ENCODE measurements at places on chromosomes 4 and X.

- H3K27ac ChIP-seq: no peak overlapping the region
- H3K4me3 ChIP-seq: no peak overlapping the region
- no peaks in the 10 kb centered on the region for H3K4me1 ChIP-seq
- H3K36me3 ChIP-seq: no peaks in the 10 kb centered on the region
- no peaks in the 10 kb centered on the region for H3K27me3 ChIP-seq
Measured at GRCh38 chrX:7065473-7065872, 82.0 kb upstream of the STS start.

DNA sequence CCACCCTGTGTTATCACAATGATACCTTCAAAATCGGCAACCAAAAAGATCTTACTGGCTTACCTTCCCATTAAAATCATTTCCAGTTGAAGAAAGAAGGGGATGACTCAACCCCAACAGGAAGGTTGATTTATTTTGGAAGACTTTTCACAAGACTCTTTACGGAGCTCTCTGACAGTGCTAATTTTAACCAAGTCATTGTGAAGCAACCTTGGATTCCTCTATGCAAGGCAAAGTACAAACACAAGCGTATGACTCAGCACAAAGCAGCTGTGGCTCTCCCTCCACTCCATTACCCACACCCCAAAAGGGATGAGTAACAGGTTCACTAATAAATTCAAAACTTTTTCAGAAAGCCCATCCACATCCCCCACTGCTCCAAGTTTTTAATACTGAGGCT, 213.8 kb upstream of the FGF13 start:
- no peaks in the 10 kb centered on the region for H3K27me3 ChIP-seq
- peak overlapping the region; percentile 32 for H3K27ac ChIP-seq
- peak; percentile 66 for DNase-seq
- no peaks in the 10 kb centered on the region for H3K36me3 ChIP-seq
- H3K4me3 ChIP-seq: no peak overlapping the region

DNA sequence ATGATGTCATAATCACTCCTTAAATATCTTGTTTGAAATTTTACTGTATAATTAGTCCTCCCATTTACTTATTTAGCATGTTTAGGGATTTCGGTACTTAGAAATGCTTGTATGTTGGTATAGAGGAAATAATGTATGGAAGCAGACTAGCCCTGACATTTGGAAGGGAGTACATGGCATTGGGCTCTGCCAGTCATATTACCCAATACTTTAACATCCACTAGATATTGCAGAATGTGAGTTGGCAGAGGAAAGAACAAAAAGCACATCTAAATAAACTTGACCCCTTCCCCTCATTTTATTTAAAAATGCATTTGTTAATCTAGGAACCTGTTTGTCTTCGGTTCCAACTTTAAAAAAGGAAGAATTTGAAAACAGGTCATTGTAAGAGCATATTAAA, 77.8 kb downstream of the RS1 start:
- no peaks in the 10 kb centered on the region for H3K36me3 ChIP-seq
- H3K27me3 ChIP-seq: peaks cover 12% of the 10 kb centered on the region
- H3K4me3 ChIP-seq: no peak overlapping the region

DNA sequence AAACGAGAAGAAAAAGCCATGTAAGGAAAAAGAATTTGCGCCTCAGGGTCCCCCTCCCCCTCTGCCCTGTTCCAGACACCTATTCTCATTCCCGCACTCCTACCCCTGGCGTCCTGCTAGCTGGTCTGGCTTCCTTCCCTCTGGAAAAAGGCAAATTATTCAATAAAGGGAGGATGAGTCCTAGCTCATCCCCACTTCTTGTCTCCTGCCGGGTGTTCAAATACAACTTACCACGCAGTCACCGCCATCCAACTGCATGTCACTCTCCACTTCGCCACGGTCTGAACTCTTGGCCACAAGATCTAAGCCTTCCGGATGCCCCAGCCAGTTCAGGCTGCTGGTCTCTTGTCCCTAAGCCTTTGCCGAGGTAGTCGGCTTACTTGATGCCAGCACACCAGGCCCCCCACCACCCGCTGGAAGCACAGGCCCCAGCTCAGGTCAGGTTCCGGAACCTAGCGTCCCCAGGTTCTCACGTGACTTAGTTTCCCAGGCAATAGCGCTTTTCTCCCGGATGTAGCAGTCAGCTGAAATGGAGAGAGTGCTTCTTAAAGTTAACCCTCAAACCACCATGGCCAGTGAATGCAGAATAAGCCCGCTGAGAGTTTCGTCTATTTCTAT, 209.6 kb upstream of the SPIN4 start:
- no peaks in the 10 kb centered on the region for H3K36me3 ChIP-seq
- H3K4me1 ChIP-seq: no peaks in the 10 kb centered on the region
- H3K4me3 ChIP-seq: peak overlapping the region; percentile 46

GRCh38 chr4:133149932-133150471, 908 bp downstream of the PCDH10 start:
- H3K36me3 ChIP-seq: no peaks in the 10 kb centered on the region
- no peak for DNase-seq
- H3K27me3 ChIP-seq: no peaks in the 10 kb centered on the region
- H3K4me3 ChIP-seq: peak overlapping the region; percentile 63
- H3K4me1 ChIP-seq: no peaks in the 10 kb centered on the region

DNA sequence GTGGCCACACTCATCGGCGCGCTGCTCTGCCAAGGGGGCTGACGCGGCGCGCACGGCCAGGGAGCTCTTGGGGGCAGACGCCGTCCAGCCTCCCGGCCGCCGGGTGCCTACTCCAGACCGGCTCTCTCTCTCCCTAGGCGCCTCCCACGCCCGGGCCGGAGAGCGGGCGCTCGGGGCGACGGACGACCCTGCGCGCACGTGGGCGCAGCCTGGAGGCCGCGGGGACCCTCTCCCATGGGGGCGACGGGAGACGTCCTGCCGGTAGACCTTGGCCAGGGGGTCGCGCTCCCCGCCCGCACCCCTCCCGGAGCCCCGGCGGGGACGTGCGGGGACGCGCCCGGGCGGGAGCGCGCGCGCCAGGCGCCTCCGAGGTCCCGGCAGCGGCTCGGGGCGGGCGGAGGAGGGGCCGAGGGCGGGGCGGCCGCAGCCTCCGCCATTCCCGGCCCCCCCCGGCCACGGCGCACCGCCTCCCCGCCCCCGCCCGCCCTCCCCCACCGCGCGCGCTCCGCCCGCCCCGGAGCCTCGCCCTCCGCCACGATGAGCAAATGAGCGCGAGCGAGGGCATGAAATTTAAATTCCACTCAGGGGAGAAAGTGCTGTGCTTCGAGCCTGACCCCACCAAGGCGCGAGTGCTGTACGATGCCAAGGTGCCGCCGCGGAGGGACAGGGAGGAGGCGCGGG, at the start of gene MSL3:
Gene MSL3 (plus strand): TSS at position 519 of the 681 bp plus-strand sequence. CDS start 27 bp downstream, at position 546.
- peak within 1 kb of the TSS; percentile 52 for H3K27ac ChIP-seq
- peak; percentile 50 for DNase-seq
- H3K4me1 ChIP-seq: no peaks in the 10 kb centered on the region
- H3K4me3 ChIP-seq: peak within 1 kb of the TSS; percentile 66
- peaks cover 47% of the 10 kb centered on the region for H3K27me3 ChIP-seq

GRCh38 chrX:153780678-153781427, at the start of gene SRPK3:
Gene SRPK3, plus strand, starts transcription at chrX:153781041. Its CDS starts 46 bp downstream, at chrX:153781087.
- H3K27ac ChIP-seq: no peak within 1 kb of the TSS
- DNase-seq: no peak
- H3K4me3 ChIP-seq: no peak within 1 kb of the TSS

GRCh38 chr4:138190452-138190858, 51.7 kb downstream of the SLC7A11 start:
- H3K27ac ChIP-seq: no peak overlapping the region
- no peak overlapping the region for H3K4me3 ChIP-seq
- no peak for DNase-seq
- H3K36me3 ChIP-seq: no peaks in the 10 kb centered on the region
- H3K4me1 ChIP-seq: peaks cover 22% of the 10 kb centered on the region

- H3K4me3 ChIP-seq: no peak overlapping the region
- H3K4me1 ChIP-seq: no peaks in the 10 kb centered on the region
- no peak overlapping the region for H3K27ac ChIP-seq
- no peaks in the 10 kb centered on the region for H3K36me3 ChIP-seq
- DNase-seq: no peak
Measured at GRCh38 chrX:128365492-128365891, 313.3 kb upstream of the ACTRT1 start.

DNA sequence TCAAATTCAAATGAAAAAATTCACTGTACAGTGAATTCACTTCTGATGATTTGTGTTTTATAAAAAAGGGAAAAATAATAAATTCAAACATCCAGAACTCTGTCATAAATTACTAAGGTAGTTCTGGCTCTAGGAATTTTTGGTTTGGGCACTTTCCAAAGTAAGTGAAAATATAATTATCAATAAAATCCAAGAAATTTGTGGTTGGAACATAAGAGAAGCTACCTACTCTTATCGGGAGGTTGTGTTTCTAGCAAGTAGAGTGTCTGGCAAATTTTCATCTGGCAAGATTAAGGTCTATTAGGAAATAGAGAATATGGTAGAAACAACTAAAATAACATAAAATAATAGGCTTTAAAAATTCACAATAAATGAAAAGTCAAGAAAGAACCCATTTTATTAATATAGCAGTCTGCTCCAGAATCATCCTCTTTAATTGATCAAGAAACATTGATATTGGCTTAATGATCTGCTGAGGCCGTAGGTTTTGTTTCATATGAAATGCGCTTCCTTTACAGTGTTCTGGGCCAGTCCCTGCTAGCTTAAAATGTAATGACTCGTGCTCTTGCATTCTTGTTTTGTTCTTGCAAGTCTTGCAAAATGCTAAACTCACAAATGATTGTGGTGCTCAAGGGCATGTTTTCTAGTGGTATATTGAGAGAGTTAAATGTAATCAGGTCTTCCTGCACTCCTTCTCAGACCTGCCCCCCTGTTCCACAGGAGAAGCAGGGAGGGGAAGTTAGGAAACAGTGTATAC, 331.4 kb downstream of the RAPGEF2 start:
- H3K27ac ChIP-seq: no peak overlapping the region
- H3K27me3 ChIP-seq: no peaks in the 10 kb centered on the region
- peak; percentile 30 for DNase-seq
- H3K4me3 ChIP-seq: no peak overlapping the region

DNA sequence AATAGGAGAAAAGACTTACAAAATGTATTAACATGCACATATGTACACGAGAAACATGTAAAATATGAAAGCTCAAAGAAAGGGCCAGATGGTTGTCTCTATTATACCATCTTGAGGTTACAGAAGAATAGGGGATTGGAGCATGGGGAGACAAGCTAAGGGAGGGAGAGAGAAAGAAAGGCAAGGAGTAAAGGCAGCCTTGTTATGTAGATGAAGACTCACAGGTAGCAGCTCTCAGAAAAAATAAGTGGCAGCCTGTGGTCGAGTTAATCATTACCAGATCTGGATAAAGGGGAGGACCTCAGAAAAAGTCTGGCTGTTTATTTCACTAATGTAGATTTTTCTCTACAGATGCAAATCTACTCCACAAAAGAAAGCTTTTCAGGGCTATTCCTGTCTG, 26.6 kb upstream of the PPP1R2C start:
- H3K4me3 ChIP-seq: no peak overlapping the region
- H3K36me3 ChIP-seq: no peaks in the 10 kb centered on the region
- no peak for DNase-seq
- no peak overlapping the region for H3K27ac ChIP-seq
- no peaks in the 10 kb centered on the region for H3K27me3 ChIP-seq

DNA sequence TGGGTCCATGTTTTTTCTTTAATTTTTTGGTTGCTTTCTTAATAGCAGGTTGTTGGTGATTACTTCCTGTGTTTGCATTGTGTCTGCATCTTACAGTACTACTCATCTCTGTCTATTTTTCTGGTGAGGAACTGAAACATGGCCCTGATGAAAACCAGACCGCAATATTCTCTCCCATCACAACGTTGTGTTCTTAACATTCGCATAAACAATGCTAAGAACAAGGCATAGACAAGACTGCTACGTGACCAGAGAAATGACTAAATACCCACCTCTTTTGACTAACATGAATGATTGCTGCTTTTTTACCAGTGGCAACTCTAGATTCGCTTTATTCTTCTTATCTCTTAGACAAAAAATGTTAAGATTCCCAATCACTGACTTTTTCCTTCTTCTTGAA, 179.1 kb downstream of the GC start:
- no peaks in the 10 kb centered on the region for H3K27me3 ChIP-seq
- DNase-seq: no peak
- no peaks in the 10 kb centered on the region for H3K4me1 ChIP-seq
- no peaks in the 10 kb centered on the region for H3K36me3 ChIP-seq
- no peak overlapping the region for H3K4me3 ChIP-seq
- H3K27ac ChIP-seq: no peak overlapping the region

GRCh38 chr4:185833055-185833598, 21.1 kb upstream of the SORBS2 start:
- H3K4me1 ChIP-seq: peaks cover 2% of the 10 kb centered on the region
- no peak overlapping the region for H3K27ac ChIP-seq
- DNase-seq: no peak
- H3K27me3 ChIP-seq: no peaks in the 10 kb centered on the region
- no peak overlapping the region for H3K4me3 ChIP-seq

DNA sequence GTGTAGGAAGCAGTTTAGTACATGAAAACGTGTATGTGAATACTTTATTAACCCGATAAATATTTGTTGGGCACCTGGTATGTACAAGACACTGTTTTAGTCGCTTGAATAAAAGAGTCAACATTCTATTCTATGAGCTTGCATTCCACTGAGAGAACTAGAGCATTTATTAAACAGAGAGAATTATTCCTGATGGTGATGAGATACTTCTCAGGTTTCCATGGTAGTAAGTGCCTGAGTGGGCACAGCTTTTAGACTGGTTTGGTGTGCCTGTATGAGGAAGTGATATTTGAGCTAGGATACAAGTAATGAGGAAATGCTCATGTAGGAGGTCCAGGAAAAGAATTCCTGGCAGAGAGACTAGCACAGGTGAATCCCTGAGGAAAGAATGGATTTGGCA, 94.2 kb downstream of the ATP10D start:
- H3K4me1 ChIP-seq: no peaks in the 10 kb centered on the region
- H3K36me3 ChIP-seq: no peaks in the 10 kb centered on the region
- no peak overlapping the region for H3K4me3 ChIP-seq
- DNase-seq: no peak
- H3K27me3 ChIP-seq: no peaks in the 10 kb centered on the region

DNA sequence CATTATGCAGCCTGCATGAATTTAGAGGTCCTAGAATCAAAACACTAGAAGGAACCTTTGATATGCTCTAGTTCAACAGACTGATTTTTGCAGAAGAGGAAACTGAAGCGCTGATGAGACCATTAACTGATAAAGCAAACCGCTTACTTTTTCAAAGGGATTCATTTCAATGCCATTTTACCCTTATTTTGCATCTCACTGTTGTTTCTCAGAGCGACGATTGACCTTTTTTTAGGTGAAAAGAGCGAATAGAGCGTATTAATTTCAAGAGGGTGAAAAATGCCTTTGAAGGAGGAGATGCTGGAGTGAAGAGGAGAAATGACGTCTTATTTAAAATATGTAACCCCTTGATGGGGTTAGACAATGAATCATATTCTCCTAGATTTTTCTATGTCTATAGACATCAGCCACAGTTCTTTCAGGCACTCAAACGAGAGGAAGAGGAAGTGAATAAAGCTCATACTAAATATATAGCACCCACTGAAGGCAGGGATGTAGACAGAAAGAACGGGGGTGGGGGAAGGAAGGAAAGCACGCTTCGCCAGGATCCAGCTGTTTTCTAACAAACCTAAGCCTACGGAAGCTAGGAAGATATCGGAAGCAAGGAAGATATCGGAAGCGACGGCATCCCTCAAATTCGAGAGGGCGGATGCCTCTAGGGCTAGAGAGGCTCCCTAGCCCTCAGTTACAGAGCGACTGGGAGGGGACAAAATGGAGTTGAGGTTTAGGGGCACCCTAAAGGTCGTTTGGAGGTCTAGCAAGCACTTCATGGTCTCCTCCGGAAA, 848 bp downstream of the ACSL4 start:
- H3K4me1 ChIP-seq: peaks cover 14% of the 10 kb centered on the region
- H3K27me3 ChIP-seq: no peaks in the 10 kb centered on the region
- peak overlapping the region; percentile 73 for H3K4me3 ChIP-seq
- peak; percentile 37 for DNase-seq
- no peaks in the 10 kb centered on the region for H3K36me3 ChIP-seq

All from A673 (cell line).